Cortex of kidney (tissue), 1 donor: ENCODE measurements at places on chromosomes 5 and 9.

- no peak for DNase-seq
These were observed 4.2 kb downstream of the CARD19 start for GRCh38 chr9:93100276-93100636.

DNA sequence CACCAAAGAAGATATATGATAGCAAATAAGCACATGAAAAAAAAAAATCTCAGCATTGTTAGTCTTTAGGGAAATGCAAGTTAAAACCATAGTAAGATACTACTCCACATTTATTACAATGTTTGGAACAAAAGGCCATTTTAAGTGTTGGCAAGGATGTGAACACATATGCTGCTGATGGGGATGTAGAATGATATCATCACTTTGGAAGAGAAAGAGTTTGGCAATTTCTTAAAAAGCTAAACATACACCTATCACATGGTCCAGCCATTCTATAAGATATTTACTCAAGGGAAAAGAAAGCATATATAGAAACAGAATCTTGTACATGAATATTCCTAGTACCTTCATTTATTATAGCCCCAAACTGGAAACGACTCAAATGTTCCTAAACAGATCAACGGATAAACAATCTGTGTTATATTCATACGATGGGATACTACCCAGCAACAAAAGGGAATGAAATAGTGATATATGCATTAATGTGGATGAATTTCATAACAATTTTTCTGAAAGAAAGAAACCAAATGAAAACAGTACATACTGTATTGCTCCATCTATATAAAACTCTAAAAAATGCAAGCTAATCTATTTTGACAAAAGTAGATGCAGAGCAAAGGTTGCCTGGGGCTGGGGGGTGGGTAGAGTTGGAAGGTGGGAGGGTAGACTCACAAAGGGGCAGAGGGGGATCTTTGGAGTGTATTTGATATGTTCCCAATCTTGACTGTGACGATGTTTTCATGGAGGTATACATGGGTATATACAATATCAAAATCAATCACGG lies 45.7 kb upstream of the SMAD5 start:
- no peak for DNase-seq

GRCh38 chr5:78763659-78764189 lies 115.2 kb upstream of the LHFPL2 start:
- DNase-seq: no peak

DNA sequence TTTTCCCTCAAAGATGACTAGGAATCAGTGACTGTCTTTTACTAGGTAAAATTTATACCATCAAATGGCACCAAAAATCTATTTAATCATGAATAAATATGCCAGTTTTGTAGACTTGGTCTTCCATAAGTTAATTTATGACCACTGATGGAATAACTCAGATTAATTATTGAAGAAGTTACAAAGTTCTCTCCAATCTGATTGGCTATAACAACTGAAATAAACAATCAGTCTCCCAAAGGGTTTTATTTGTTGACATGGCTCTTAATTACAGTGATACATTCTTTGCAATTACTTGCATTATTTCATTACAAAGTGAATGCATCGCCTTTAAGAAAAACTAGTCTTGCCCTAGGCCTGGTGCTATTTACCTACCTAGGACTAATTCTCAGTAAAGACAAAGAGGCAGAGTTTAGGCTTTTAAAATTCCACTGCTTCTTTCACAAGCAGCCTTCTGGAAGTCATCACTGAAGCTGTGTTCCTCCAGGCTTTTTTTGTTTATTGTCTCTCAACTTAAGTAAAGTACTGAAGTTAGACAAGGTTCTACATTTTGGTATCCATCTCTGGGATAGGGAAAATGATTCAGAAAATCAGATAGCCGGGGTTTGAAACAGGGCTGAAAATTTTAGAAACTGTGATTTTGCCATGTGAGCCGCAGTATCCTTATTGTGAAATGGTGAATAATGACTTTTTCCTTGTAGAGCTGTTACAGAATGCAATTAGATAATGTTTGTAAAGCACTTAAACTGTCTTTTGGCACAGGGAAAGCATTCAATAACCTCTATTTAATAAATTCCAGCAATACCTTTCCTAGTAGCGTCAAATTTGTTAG lies 2.5 kb downstream of the STOM start:
- DNase-seq: no peak

DNA sequence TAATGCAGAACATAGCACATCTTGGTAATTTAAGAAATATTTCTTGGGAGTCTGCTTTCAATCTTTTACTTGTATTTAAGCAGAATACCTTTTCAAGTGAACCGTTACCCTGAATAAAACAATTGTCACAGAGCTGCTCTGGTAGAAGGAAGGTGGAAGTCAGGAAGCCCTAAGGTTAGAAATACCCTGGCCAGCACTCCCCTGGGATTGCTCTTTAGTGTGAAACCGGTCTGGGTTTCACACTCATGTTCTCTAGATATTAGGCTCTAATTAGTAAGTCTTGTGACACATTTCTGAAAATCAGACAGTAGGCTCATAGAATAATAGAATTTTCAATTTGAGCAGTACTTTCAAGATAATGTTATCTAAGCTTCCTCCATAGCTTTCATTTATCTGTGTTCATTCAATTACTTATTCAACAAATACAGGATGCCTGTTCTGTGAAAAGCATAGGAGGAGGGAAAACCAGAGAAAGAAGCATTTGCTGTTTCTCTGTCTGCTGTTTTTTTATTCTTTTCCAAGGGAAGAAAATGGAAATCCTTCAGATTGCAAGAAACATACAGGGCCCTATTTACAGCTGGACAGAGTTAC lies 825.5 kb downstream of the TLR4 start:
- DNase-seq: no peak

- no peak for DNase-seq
These were observed 155.5 kb upstream of the NMUR2 start for GRCh38 chr5:152560512-152561137.

DNA sequence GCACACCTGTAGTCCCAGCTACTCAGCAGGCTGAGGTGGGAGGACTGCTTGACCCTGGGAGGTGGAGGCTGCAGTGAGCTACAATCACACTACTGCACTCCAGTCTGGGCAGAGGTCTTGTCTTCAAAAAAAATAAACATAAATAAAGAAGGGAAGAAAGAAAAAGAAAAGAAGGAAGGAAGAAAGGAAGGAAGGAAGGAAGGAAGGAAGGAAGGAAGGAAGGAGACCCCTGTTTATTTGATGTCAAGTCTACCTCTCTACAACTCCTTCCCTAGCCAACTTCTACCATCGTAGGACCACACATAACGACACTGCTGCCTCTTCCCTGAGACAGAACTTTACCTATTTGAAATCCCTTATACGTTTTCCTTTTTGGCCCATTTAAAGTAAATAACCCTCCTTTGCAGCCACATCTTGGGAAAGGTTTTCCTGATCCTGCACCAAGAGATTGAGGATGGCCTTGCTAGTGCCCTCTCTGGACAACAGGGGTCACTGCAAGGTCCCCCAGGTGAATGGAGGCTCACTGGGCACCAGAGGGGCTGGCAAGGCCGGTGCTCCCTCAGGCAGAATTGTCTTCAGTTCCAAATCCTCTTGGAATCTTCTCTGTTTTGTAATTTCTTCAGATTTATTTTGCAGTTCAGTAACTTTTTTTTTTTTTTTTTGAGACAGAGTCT lies 10.5 kb downstream of the RPS14 start:
- no peak for DNase-seq

GRCh38 chr5:134592141-134592746 lies 40.4 kb downstream of the SAR1B start:
- no peak for DNase-seq

DNA sequence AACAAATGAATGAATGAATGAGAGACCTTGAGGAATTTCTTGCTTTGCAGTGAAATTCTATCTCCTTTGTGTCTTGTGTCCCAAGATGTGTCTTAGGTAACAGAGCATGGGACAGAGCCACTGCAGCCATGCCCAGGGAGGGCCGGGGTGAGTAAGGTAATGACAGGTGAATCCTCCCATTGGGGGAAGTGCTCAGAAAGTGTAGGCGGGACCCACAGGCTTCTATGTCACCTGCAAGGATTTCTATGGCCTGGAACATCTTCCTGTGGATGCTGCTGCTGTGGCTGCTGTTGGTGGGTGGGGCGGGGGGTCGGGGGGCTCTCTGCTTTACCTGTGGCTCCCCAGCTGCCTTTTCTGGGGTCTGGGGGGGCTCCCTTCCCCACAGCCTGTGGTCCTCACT lies 133.6 kb upstream of the IER5L start:
- DNase-seq: no peak

DNA sequence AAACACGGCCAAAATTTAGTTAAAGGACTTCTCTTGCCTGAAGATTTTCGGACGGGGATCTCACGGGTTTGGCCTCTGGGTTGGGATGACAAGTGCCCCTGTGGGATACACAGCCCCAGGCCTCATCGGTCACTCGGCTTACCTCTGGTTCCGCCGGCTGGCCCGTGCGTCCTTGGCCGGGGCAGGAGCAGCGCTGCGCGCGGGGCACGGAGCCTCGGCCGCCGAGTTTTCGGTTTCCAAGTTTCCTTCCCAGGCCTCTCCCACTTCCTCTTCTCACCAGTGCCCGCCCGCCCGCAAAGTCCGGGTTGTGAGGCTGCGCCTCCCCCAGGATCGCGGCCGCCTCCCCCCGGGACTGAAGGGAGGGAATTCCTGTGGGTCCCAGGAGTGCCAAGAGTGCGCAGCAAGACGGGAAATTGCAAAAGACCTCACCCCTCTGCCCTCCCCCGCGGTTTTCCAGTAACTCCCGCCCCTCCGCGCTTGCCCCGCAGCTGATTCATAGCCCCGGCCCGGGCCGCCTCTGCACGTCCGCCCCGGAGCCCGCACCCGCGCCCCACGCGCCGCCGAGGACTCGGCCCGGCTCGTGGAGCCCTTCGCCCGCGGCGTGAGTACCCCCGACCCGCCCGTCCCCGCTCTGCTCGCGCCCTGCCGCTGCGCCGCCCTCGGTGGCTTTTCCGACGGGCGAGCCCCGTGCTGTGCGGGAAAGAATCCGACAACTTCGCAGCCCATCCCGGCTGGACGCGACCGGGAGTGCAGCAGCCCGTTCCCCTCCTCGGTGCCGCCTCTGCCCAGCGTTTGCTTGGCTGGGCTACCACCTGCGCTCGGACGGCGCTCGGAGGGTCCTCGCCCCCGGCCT lies at the start of gene OSMR:
OSMR (plus strand) TSS at position 487 of the 853 bp plus-strand sequence. CDS start 23,033 bp downstream, outside the sequence.
- no peak for DNase-seq

GRCh38 chr9:6605202-6605601 lies 40.3 kb downstream of the GLDC start:
- no peak for DNase-seq

GRCh38 chr5:118844351-118844750 lies 144.0 kb downstream of the DTWD2 start:
- no peak for DNase-seq

DNA sequence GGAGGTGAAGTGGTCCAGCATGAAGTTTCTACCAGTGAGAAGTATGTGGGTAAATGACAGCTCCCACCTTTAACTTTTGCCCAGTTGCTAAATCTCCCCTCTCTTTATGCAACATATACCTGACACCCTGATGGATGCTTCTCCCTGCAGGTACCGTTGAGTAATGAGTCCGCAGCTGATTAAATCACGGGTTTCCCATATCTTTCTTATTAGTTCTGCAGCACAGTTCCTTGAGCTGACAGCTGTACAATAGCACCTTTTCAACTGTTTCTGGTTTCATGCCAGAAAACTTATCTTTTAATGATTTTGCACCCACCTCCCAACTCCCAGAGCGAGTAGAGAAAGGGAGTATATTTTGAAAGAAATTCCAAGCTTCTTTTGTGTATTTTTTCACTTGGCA lies 161.0 kb upstream of the TUT7 start:
- no peak for DNase-seq

GRCh38 chr5:100667161-100667630 lies 132.0 kb downstream of the FAM174A start:
- DNase-seq: no peak

DNA sequence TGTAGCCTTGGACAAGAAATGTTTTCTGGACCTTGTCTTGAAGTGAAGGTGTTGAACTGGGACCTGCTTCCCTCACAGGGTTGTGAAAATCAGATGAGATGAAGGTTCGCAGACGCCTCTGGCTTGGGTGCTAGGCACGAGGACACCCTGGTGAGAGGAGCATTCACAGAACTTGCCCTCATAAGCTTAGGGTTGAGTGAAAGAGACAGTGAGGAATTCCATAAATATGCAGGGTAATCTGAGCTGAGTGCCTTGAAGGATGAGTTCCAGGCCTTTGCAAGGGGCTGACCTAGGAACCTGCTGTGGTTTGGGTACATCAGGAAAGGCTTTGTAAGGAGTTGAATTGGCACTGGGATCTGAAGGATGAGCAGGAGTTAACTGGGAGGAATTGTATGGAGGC lies 75.7 kb upstream of the SAP30L start:
- no peak for DNase-seq

GRCh38 chr5:57494104-57495098 lies 11.8 kb upstream of the ACTBL2 start:
- DNase-seq: no peak

- no peak for DNase-seq
These were observed 2.0 kb downstream of the LARP1 start for GRCh38 chr5:154756868-154757813.

- no peak for DNase-seq
These were observed 55.9 kb downstream of the UGCG start for GRCh38 chr9:111952559-111952958.

- no peak for DNase-seq
These were observed 51.5 kb upstream of the NKD2 start for GRCh38 chr5:956941-957747.

- DNase-seq: no peak
These were observed 562.4 kb upstream of the CLINT1 start for GRCh38 chr5:158421319-158421718.

DNA sequence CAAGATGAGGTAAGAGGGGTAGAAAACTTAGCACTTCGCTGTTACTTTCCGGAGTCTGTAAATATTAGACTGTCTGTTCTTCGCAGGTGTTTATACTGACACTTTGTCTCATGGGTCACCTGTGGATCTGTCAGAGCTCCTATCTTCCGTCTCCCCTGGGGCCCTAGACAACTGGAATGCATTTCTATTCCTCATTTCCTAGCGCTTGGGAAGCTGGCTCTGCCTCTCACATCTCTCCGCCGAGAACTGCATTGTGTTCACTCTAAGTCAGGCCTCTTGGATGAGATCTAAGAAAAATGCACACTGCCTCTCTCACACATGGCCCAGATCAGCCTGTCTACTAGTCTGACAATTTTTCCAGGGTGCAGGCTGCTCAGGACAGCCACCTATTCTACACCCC lies 39.5 kb downstream of the PCA3 start:
- DNase-seq: no peak

GRCh38 chr9:114574438-114574837 lies 13.1 kb upstream of the ATP6V1G1 start:
- DNase-seq: no peak

- DNase-seq: no peak
These were observed 599 bp downstream of the NMRK1 start for GRCh38 chr9:75087289-75087823.

GRCh38 chr9:123326662-123327093 lies 29.3 kb upstream of the CRB2 start:
- DNase-seq: no peak

DNA sequence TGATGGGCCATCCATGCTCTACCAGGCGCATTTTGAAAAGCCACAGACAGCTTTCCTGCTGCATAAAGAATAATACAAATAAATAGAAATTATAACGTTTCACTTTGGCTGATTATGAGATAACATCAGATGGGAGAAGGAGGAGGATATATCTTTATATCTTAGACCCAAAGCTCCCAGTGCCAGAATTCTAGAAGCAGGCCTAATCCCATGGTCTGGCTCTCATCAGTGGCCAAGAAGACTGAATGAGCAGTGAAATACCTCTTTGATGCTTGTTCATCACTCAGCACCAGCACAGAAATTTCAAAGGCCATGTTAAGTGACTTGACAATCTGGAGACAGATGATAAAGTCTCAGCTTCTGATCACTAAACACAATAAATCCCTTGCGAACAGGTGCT lies 107.6 kb downstream of the PPP2R2B start:
- DNase-seq: no peak

- no peak for DNase-seq
These were observed 229.8 kb downstream of the FANCC start for GRCh38 chr9:95087659-95088242.
